ENCODE measurements at places on chromosomes 6 and 20. TPM values are rescaled to one million over a fixed set of nuclear protein-coding genes. Genes with fewer than 3 reads are reported as not detected.

GRCh38 chr6:164178679-164179332, 764.3 kb downstream of the QKI start:
- H3K27me3 ChIP-seq, result no peaks in the 10 kb centered on the region
- H3K27ac ChIP-seq, result no peak overlapping the region
- DNase-seq, result no peak
- no peaks in the 10 kb centered on the region for H3K4me1 ChIP-seq

GRCh38 chr6:55469951-55470366, 109.0 kb downstream of the HMGCLL1 start:
- H3K27me3 ChIP-seq, result no peaks in the 10 kb centered on the region
- no peak overlapping the region for H3K4me3 ChIP-seq
- H3K27ac ChIP-seq, result no peak overlapping the region
- H3K4me1 ChIP-seq, result no peaks in the 10 kb centered on the region

DNA sequence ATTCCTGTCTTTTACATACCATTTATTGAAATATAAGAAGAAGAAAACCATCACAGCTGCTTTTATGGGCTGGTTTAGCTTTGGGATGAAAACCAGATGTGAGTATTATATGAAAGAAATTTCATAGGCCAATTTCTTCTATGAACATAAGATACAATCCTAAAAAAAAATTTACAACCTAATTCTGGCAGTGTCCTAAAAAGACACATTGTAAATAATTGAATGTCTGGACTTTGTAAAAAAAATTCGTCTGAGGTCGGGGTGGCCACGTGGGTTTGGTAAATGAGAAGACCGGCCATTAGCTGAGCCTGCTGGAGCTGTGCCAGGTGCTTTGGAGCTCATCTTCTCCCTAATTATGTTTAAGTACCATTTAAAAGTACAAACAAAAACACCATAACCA, 26.8 kb downstream of the DACT2 start:
- H3K4me1 ChIP-seq, result no peaks in the 10 kb centered on the region
- H3K27me3 ChIP-seq, result no peaks in the 10 kb centered on the region
- no peak overlapping the region for H3K4me3 ChIP-seq
- H3K27ac ChIP-seq, result no peak overlapping the region

DNA sequence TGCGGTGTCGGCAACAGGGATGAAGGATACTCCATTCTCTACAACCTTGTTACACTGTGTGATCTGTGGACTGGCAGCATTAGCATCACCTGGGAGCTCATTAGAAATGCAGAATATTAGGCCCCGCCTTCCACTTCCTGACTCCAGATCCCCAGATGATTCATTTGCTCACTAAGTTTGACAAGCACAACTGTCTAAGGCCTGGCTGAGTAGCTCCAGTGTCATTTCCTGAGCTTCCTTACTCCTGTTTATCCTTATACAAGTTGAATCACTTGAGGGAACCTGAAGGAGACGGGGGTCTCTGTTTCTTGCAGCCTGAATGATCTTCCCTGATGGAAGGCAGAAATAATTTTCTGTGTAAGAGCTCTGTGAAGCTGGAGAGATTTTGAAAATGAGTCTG, 32.7 kb upstream of the PROKR2 start:
- no peaks in the 10 kb centered on the region for H3K36me3 ChIP-seq
- H3K27ac ChIP-seq, result no peak overlapping the region
- no peak overlapping the region for H3K4me3 ChIP-seq
- no peaks in the 10 kb centered on the region for H3K4me1 ChIP-seq

- no peaks in the 10 kb centered on the region for H3K27me3 ChIP-seq
- no peaks in the 10 kb centered on the region for H3K4me1 ChIP-seq
- peak; percentile 13 for DNase-seq
- no peaks in the 10 kb centered on the region for H3K36me3 ChIP-seq
These were observed 433.2 kb upstream of the SPTLC3 start for GRCh38 chr20:12575352-12576095.

The PAK5 gene
- not detected for polyA plus RNA-seq

The OPRL1 gene
- 2.9 TPM for polyA plus RNA-seq

The LAMA4 gene
- 244 TPM for polyA plus RNA-seq

The CCN6 gene
- polyA plus RNA-seq, result 0.17 TPM

The DSP gene
- polyA plus RNA-seq, result 237 TPM

The SRF gene
- polyA plus RNA-seq, result 9.7 TPM

The FRS3 gene
- 25.3 TPM for polyA plus RNA-seq

The ADGRF5 gene
- 0.51 TPM for polyA plus RNA-seq
